ENCODE measurements at places on chromosomes 3 and 15.
A peak's percentile ranks its signal among the peaks of the same experiment; 100 is the strongest.

GRCh38 chr15:96818861-96819260 is 488.4 kb downstream of the NR2F2 start:
- DNase-seq, result no peak

GRCh38 chr3:39327746-39328349 is 1.7 kb upstream of the CCR8 start:
- no peak for DNase-seq

DNA sequence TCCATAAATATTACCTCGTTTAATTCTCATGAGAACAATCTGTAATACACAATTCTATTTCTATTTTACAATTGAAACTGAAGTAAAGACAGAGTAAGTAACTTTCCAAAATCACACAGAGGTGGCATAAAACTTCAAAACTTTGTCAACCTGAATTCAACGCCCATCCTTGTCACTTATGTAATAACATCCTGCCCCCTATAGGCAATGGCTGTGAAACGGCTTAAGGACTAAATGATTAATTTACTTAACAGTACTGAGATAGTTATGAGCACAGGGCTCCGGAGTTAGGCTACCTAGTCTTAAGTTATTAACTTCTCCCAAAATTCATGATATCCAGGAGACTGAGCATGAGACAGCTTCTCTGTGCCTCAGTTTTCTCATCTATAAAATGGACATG is 293.1 kb upstream of the CHRM5 start:
- DNase-seq, result no peak

DNA sequence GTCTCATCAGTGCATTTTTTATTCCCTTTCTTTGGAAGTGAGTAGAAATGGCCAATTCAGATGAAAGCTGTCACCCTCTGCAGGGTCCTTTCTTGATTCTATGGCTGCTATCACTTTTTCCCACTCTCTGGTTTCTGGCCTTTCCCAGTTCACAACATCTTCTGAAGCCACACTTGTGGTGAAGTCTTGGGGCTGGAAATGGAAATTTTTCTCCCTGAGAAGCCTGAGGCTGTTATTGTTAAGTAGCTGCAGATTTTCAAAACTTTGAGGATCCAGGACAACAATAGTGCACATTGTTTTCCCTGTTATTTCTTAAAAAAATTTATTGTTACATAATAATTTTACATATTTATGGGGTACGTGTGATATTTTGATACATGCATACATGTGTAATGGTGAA is 250.3 kb upstream of the RASGRP1 start:
- DNase-seq, result no peak

DNA sequence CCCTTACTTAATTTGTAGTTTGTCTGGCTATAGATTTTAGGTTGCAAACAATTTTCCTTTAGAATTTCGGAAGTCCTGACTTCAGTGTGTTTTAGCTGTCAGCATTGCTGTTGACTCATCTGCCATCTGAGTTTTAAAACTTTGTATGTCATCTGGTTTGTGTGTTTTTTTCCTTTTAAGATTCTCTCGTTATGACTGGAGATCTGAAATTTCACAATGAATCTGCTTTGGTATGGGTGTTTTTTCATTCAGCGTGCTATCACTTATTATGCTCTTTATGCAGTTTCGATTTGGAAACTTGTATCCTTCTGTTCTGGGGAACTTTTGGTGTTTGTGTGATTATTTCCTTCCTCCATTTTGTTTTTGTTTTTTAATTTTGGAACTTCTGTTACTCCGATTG is 53.7 kb upstream of the ZNF280D start:
- no peak for DNase-seq

DNA sequence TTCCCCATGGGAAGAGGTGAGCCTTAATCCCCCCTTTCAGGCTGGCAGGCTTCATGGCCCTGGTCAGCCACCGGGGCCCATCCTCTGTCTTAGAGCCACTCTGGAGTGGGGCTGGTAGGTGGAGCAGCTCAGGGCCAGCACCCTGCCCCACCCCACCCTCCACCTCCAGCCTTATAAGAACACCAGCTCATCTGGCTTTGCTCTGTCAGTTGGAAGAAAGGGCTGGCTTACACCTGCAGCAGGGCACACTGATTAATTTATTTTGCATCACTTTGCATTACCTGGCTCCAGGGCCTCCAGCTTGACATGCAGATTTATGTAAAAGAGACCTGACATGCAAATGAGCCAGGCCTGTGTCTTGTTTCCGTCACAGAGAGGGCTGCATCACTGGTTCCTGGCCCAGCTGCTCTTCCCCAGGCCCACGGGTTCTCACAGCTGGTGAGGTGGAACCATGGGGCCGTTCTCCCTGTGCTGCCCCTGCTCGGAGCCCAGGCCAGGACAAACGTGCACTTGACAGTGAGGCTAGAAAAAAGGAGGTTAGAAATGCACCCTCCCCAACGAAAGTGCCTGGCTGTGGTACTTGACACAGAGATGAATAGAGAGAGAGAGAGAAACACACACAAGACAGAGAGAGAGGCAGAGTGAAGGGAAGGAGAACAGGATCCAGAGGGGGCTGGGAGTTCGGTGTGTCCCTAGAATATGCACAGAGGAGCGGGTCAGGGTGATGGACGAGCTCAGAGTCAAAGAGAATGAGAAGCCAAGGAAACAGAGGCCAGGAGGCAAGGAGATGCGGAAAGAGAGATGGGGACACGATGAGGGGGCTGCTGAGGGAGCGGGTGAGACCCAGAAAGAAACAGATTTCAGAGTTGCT is 44.5 kb upstream of the MAGEF1 start:
- DNase-seq, result no peak

DNA sequence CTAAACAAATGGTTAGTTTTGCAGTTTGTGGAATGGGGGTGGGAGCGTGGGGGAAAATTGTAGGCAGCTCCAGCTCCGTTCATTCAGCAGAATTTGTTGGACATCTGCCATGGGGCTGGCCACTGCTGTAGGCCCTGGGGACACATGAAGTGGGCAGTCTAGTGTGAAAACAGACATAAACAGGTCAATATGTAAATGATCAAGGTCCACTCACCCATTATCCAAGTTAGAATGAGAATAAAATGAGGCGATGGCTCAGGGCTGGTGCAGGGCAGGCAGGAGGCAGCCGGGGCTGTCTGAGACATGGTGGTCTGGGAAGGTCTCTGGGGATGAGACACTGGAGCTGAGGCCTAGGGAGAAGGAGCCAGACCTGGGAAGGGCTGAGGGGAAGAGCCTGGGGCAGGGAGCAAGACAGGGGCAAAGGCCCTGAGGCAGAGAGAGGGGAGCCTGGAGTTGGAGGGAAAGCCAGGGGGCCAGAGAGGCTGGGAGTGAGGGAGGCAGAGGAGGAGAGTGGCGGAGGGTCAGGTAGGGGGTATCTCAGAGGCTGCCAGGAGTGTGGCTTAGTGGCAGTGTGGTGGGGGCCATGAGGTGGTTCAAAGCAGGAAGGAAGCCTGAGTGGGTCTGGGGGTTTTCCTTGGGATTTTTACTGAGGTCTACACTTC is 6.2 kb upstream of the SLC6A6 start:
- no peak for DNase-seq

DNA sequence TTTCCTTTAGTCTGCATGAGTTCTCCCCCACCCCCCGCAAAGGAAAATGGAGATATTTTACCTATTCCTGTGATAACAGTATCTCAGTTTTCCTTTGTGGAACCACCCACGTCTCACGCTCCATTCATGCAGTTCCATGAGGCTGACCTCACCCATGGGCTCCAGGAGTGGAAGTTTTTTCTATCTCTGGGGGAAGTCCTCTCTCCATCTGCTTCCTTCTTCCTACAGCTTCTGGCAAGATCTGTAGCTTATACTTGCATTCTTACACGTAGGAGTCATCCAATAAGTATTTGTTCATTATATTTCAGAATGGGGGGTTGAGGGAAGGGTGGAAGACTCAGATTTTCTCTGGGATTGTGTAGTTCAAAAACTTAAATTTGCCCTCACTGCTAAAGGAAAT is 5.8 kb upstream of the GLCE start:
- peak; percentile 61 for DNase-seq

- peak; percentile 59 for DNase-seq
Measured at GRCh38 chr15:34038871-34039789, at the start of gene AVEN. AVEN (minus strand) TSS chr15:34039204; CDS start chr15:34039046, 158 bp downstream.

DNA sequence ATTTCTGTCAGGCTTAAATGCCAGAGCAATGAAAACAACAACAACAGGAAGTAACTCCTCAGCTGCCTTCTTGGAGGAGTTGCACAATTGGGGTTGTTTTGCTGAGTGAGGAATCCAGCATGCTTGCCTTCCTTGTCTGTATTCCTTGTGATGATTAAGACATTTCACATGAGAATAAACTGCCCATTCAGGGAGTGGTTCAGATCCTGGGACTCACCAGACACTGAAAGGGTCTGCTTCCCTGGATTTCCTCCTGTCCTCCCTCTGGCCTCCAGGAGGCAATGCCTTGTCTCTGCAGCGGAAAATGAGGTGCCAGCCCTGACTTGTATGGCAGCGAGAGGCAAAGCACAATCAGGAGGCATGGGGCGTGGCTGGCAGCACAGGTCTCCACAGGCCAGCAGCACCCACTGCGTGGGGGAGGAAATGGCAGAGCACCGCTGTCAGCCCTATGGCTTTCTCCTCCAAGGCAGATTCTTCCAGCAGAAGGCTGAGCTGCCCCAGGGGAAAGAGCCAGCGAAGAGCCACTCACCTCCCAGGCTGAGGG is 41.5 kb downstream of the RBP2 start:
- DNase-seq, result peak; percentile 74

- no peak for DNase-seq
Measured at GRCh38 chr3:171156401-171157010, 130.0 kb upstream of the SLC2A2 start.

DNA sequence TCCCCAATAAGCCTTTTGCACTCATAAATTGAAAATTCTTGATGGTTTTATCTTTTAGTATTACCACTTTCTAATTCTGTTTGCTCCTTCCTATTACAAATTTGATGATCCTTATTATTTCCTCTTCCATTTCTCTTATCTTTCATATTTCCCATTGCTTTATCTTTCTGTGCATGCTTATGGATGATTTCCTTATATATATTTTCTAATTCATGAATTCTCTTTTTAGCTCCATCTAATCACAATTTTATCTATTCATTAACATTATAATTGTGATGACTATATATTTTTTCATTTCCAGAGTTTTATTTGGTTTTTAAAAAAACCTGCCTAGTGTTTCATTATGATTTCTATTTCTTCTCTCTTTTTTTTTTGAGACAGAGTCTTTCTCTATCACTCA is 17.9 kb downstream of the FOXL2NB start:
- DNase-seq, result no peak

Data from mesenchymal stem cell (in vitro differentiated cells and primary cell).